ENCODE measurements at places on chromosomes 3 and 15.
A peak's percentile ranks its signal among the peaks of the same experiment; 100 is the strongest.

DNA sequence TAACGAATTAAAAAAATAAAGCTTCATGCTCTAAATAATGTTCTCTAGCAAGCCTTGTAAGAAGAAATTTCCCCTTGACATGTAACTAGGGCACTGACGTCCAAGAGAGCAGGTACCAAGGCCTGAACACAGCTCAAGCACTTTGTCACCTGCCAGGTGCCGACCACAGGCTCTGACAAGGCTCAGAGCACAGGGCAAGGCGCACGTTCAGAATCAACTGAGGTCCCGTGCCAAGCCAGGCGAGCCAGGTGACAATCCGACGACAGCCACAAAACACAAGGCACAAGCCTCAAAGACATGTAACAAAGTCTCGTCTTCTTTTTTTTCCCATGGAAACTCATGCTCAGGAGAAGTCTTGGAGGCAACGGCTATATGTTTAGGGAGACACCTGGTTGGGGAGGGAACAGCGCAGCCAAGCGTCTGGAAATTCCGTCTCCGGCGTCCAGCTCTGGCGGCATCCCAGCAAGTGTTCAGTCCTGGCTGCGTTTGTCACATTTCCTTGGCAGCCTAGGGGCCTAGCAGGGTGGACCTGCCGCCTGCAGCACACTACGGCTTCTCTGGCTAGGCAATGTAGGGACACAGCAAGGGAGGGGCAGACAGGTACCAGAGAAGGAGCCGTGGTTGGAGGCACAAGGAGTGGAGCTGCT is 76.7 kb downstream of the ADAMTS17 start:
- DNase-seq, result no peak

DNA sequence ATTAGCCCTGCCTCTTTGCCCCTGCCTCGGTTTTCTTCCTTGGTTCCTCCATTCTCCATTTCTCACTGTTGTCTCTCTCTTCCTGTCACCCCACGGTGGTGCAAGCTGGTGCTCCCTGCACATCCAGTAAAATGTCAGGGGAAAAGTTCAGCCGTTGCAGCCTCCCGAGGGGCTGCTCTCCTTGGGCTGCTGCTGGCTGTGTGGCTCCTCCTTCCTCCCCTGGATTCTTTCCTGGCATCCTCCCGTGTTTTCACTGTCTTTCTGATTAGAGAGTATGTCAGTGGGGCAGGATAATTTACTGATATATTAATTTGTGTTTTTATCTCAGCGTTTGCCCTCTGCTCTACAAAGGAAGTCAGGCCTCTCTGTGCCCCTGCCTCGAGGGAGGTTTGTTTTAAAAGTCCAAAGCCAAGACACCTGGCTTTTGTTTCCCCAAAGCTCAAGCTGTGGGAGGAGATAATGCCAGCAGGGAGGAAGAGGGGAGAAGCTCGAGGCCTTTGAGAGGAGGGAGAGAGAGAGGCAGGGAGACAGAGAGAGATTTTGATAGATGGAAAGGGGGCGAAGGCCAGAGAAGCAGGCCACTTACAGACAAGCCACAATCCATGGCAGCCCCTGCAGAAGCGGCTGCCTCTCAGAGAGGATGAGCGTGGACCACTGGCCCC is 150.3 kb upstream of the NR2F2 start:
- no peak for DNase-seq

DNA sequence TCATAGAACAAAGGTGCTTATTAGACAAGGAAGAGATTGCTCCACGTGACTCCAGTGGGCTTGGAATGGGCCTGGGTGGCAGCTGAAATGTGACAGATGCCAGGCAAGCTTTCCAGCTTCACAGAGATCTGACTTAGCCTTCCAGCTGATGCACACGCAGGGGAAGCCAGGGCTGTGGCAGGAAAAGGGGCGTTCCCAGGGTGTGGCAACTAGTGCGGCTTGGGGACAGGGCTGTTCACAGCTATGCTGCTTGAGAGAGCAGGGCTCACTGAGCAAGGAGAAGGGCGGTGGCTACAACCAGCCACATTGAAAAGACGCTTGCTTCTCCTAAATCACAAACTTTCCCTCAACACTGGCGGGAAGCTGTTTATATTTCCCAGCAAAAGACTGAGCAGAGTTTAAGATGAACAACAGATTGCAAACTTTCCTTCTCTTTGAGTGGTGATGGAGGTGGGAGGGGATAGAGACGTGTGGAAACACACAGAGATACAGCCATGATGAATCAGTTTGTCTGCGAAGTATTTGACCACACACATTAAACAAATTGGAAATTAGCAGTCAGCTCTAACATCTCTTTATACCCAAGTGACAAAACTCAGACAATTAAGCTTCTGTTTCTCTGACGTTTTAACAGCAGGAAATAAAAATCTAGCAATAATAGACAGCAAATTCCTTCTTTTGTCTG is 127.5 kb downstream of the BDH1 start:
- DNase-seq, result peak; percentile 42

DNA sequence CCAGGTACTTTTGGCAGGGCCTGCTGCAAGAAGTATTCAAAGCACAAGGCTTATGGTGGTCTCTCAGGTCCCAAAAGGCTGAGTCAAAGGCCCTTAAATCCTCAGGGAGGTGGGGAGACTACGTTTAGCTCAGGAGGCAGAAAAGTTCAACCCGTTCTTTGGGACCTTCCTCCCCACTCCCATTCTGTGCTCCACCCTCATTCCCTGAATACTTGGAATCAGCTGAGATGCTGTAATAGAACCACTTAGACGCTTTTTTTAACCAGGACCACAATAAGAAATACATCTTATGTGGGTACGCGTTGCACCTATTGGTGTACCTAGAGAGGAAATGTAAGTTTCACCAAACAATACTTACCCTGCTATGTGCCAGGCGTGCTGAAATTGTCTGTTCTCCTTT is 58.0 kb downstream of the FAM174B start:
- no peak for DNase-seq

DNA sequence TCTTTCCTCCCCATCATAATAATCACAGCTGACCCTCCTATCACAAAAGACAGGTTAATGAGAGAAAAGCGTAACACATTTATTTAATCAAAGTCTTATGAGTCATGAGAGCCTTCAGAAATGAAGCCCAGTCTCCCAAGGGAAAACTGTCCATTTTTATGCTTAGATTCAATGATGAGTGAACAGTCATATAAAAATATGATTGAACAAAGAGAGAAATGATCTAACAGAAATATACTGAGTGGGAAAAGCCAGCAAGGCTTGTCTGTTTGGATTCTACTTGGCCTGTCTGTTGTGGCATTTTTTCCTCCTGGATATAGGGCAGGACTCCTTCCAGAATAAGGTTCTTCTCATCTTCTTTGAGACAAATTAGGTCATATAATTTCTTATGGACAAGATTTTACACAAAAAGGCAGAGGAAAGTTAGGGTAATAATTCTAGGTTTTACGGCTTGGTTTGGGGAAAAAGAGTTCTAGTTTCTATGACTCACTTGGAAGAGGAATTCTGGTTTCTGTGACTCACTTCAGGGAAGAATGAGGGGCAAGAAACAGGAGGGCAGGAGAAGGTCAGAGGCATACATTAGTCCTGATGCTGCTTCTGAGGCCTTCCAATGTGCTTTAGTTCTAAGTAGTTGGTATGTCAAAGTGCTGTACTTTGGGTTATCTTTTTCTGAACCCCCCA is 534.2 kb downstream of the ZIC1 start:
- DNase-seq, result no peak

All from inflammatory macrophage treated with lipopolysaccharide for 4 hours (primary cell).